ENCODE measurements at places on chromosomes 13 and 19. TPM values are rescaled to one million over a fixed set of nuclear protein-coding genes. Genes with fewer than 3 reads are reported as not detected.
A peak's percentile ranks its signal among the peaks of the same experiment; 100 is the strongest.

DNA sequence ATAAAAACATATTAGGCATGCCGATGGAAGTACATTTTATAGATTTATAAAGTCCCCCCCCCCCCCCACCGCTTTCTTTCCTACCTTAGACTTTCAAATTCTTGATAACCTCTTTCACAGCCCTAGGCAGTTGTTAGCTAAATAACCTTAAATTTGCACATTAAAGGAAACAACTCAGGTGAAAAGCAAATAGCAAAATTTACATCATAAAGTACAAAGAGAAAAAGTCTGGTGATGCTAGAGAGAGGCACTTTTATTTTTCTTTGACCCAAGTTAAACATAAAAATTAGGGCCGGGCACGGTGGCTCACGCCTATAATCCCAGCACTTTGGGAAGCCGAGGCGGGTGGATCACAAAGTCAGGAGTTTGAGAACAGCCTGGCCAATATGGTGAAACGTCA lies 15.0 kb upstream of the UBAC2 start:
- H3K27ac ChIP-seq: no peak overlapping the region
- no peaks in the 10 kb centered on the region for H3K4me1 ChIP-seq
- no peaks in the 10 kb centered on the region for H3K36me3 ChIP-seq
- H3K27me3 ChIP-seq: peaks cover 19% of the 10 kb centered on the region
- no peak overlapping the region for H3K4me3 ChIP-seq

DNA sequence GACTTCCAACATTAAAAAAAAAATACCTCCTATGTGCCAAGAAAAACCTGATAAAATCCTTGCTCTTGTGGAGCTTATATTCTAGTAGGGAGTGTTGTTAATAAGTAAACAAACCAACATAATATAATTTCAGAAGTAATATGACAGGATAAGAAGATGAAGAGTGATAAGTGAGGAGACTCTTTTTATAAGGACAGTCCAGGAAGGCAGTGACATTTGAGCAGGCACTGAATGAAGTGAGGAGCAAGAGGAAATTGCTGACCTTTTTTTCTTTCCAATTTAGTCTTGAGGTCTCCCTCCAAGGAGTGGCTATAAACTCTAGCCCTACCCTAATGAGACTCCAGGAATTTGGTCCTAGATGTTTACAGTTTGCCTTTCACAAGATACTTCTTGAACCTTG lies 715.7 kb downstream of the SLITRK1 start:
- no peak overlapping the region for H3K4me3 ChIP-seq
- no peaks in the 10 kb centered on the region for H3K36me3 ChIP-seq
- DNase-seq: no peak
- H3K27ac ChIP-seq: no peak overlapping the region
- H3K27me3 ChIP-seq: 0 out of 2 replicates have a peak, but pooled peaks cover 3% of the 10 kb centered on the region
- no peaks in the 10 kb centered on the region for H3K4me1 ChIP-seq

DNA sequence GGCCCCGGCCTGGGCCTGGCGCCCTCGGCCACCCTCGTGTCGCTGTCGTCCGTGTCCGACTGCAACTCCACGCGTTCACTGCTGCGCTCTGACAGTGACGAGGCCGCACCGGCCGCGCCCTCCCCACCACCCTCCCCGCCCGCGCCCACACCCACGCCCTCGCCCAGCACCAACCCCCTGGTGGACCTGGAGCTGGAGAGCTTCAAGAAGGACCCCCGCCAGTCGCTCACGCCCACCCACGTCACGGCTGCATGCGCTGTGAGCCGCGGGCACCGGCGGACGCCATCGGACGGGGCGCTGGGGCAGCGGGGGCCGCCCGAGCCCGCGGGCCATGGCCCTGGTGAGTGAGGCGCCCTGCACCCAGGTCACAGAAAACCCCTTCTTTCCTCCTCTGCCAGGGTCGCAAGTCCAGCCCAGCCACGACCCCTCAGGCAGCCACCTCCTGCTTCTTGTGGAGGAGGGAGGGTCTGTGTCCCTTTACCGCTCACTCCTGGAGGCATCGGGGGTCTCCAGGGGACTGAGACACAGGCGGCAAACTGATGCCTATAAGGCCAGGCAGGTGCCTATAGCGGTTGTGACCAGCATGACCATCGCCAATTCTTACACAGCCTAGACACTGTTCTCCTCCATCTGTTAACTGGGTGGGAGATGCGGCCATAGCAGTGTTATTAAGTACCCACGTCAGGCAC lies 4.2 kb downstream of the TTC9B start:
- no peak overlapping the region for H3K4me3 ChIP-seq
- no peak for DNase-seq
- H3K27ac ChIP-seq: no peak overlapping the region
- peaks cover 26% of the 10 kb centered on the region for H3K27me3 ChIP-seq

DNA sequence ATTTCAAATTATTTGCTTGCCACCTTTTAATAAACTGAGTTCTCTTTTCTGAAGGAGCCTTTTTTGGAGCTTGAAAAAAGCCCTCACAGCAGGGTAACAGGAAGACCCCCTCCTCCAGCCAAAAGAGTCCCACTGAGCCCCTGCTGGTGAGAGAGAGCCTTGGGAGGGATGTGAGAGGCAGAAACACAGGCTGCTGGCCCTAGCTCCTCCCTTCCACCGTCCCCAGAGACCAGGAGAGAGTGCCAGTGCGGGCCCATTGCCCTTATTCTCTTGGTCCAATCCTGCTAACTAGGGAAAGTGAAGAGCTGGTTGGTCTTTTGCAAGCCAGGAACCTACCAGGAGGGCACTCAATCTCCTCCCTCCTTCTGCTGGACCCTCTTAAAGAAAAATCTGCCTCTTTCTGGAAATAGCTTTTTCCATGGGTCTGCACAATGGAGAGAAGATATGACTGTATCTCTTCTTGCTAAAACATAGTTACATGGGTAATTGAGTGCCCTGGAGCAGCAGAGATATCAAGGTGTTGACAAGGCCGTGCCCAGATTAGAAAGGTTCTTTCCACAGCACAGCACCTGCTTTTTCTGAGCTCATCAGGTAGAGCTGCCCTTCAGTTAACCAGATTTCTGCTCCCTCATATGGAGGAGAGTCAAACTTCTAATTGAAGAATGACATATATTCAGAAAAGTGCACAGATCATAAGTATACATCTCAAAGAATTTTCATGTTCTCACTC lies 113.9 kb downstream of the LRCH1 start:
- no peak overlapping the region for H3K4me3 ChIP-seq
- no peaks in the 10 kb centered on the region for H3K27me3 ChIP-seq
- DNase-seq: no peak
- H3K36me3 ChIP-seq: peaks cover 10% of the 10 kb centered on the region

GRCh38 chr19:56167064-56167578 lies 8.7 kb upstream of the GALP start:
- H3K27me3 ChIP-seq: no peaks in the 10 kb centered on the region
- H3K4me1 ChIP-seq: no peaks in the 10 kb centered on the region
- DNase-seq: no peak
- H3K27ac ChIP-seq: no peak overlapping the region
- no peak overlapping the region for H3K4me3 ChIP-seq

DNA sequence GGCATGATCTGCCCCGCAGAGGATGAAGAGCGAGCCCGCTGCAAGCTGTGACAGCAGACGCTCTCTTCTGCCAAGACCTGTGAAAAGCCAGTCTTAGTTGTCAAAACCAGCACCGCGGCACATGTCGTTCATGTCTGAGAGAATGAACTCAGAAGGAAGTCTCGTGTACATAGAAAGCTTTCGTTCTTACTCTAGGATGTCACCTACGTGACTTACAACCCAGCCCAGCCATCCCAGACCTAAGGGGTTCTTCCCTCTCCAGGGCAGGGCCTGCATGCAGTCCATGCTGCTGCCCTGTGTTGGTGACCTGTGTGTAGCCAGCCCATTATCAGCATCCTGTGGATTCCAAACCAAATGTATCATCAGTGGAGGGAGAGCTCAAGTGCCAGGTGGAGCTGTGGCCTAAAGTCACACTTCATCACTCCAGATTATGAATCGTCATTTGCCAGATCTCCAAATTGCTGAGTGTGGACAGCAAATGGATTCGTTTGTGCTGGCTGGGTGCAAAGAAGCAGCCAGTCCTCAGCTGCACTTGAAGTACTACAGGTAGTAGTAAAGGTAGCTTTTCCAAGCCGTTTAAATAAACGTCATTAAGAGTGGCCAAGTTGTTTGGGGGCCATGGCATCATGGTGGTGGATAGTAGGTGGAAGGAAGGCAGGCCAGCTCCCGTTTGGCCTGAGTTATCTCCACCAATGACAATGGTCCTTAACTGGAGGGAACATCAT lies 73.9 kb upstream of the GPR183 start:
- DNase-seq: no peak
- H3K36me3 ChIP-seq: peaks cover 16% of the 10 kb centered on the region
- no peaks in the 10 kb centered on the region for H3K27me3 ChIP-seq
- no peaks in the 10 kb centered on the region for H3K4me1 ChIP-seq
- H3K27ac ChIP-seq: no peak overlapping the region

The TYROBP gene
- total RNA-seq: not detected

- no peaks in the 10 kb centered on the region for H3K27me3 ChIP-seq
- no peak overlapping the region for H3K27ac ChIP-seq
- no peak overlapping the region for H3K4me3 ChIP-seq
- no peaks in the 10 kb centered on the region for H3K36me3 ChIP-seq
- no peak for DNase-seq
Observed at GRCh38 chr13:80126389-80127068, 214.4 kb downstream of the SPRY2 start.

- H3K27me3 ChIP-seq: 0 out of 2 replicates have a peak, but pooled peaks cover 2% of the 10 kb centered on the region
- H3K36me3 ChIP-seq: no peaks in the 10 kb centered on the region
- no peak overlapping the region for H3K4me3 ChIP-seq
- no peaks in the 10 kb centered on the region for H3K4me1 ChIP-seq
Observed at GRCh38 chr13:77345150-77345780, 18.4 kb upstream of the MYCBP2 start.

The CGB5 gene
- total RNA-seq: not detected

DNA sequence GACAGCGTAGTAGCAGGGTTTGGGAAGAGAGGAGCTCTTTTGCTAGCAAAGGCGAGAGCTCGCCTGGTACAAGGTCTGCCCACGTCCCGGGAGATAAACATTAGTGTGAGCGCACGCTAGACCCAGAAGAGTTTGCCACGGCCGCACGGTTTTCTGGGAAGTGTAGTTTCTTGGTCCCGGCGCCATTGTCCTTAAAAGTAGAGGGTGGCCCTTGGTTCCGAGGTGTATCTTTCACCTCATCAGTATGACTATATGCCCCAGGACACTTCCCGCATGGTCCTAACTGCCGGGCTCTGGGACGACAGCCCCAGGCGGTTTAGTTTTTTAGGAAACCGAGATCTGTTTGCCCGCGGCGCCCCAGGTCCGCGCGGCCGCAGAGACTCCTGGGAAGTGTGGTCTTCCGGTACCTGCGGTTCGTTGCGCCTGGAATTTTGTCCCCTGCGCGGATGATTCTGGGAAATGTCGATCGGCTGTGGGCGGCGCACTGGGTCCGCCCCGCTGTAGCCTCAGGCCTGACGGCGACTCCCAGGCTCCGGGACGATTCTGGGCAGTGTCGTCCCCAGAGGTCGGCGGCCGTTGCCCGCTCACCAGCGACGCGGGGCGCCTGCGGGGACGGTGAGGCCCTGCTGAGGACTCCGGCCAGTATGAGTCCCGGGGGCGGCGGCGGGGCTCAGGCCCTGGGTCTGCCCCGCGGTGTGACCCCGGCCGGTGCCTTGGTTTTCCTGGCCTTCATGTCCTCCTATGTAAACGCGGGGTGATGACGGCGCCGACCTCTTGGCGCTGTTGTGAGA lies at the start of gene ZNF181:
Gene ZNF181, plus strand, starts transcription at position 498 of the 791 bp plus-strand sequence. CDS start 795 bp downstream, outside the sequence.
- peak; percentile 95 for DNase-seq
- peak within 1 kb of the TSS; percentile 79 for H3K4me3 ChIP-seq
- peaks cover 4% of the 10 kb centered on the region for H3K4me1 ChIP-seq
- H3K36me3 ChIP-seq: peaks cover 4% of the 10 kb centered on the region

DNA sequence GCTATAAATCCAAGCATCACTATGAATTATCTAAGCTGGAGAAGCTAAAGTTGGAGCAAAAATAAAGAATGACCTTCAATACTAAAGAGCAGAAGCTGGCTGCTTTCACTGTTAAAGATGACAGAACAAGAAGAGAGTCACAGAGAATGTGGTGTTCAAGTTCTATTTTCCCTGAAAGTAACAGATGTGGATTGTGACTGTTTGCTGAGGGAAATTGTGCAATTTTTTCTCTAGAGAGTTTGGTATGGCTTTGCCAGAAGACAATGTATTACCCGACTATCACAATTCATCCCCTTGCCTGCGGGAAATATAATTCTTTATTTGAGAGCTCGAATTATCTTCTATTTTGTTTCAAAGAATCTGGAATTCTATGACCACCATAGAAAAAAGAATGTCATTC lies 83.1 kb downstream of the TNFSF13B start:
- H3K27me3 ChIP-seq: peaks cover 52% of the 10 kb centered on the region
- no peak overlapping the region for H3K4me3 ChIP-seq
- H3K4me1 ChIP-seq: no peaks in the 10 kb centered on the region

The PSG2 gene
- not detected for total RNA-seq

The KLK2 gene
- total RNA-seq: not detected

DNA sequence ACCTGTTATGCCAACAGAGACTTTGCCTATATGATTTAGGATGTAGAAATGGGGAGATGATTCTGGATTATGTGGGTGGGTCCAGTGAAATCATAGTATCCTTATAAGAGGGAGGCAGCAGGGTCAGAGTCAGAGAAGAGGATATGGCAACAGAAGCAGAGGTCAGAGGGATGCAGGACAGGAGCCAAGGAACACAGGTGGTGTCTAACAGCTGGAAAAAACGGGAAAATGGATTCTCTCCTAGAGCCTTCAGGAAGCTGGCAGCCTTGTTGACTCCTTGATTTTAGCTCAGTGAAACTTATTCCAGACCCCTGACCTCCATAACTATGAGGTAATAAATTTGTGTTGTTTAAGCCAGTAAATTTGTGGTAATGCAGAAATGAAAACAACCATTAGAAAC lies 28.8 kb upstream of the OXGR1 start:
- H3K4me1 ChIP-seq: no peaks in the 10 kb centered on the region
- H3K4me3 ChIP-seq: no peak overlapping the region
- no peak overlapping the region for H3K27ac ChIP-seq
- H3K27me3 ChIP-seq: peaks cover 21% of the 10 kb centered on the region
- no peaks in the 10 kb centered on the region for H3K36me3 ChIP-seq

DNA sequence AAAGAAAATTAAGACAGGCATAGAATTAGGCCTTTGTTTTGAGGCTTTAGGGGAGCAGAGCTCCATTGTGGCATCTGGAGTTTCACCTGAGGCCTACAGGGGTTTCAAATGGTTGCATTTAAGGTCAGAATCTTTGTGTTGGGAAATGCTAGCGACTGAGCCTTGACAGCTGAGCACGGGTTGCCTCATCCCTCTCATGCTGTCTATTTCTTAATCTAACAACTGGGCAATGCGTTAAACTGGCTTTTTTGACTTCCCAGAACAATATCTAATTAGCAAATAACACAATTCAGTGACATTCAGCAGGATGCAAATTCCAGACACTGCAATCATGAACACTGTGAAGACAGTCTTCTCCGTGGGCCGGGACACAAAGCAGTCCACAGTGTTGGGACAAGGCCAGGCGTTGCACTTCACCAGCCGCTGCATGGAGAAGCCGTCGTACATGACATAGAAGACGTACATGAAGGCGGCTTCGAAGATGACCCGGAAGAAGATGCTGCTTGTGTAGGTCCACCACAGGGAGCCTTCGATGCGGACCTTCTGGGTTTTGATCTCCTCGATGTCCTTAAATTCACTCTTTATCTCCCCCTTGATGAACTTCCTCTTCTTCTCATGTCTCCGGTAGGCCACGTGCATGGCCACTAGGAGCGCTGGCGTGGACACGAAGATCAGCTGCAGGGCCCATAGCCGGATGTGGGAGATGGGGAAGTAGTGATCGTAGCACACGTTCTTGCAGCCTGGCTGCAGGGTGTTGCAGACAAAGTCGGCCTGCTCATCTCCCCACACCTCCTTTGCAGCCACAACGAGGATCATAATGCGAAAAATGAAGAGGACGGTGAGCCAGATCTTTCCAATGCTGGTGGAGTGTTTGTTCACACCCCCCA lies 3.8 kb downstream of the GJB2 start:
- no peak for DNase-seq
- H3K27me3 ChIP-seq: peaks cover 20% of the 10 kb centered on the region
- H3K4me3 ChIP-seq: no peak overlapping the region
- H3K4me1 ChIP-seq: peaks cover 15% of the 10 kb centered on the region
- no peaks in the 10 kb centered on the region for H3K36me3 ChIP-seq

Data from SJSA1 (cell line).